ENCODE measurements at places on chromosomes 12 and 14.
A peak's percentile ranks its signal among the peaks of the same experiment; 100 is the strongest.

DNA sequence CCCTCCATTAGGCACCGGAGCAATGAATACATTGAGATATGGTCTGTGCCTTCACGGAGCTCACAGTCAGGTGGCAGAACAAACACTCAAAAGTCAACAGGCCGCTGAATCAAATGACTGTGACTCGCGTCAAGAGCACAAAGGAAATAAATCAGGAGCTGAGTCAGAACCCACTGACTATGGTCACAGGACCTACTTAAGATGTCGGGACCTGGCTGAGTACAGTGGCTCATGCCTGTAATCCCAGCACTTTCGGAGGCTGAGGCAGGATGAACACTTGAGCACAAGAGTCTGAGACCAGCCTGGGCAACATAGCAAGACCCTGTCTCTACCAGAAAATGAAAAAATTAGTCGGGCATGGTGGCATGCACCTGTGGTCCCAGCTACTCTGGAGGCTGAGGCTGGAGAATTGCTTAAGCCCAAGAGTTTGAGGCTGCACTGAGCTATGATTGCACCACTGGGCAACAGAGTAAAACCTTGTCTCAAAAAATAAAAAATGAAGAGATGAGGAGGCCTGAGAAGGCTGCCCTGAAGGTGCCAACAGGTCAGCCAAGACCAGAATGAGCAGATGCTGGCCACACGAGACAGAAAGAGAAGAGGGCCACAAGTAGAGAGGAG, 19.9 kb downstream of the TMEM233 start:
- DNase-seq: no peak

DNA sequence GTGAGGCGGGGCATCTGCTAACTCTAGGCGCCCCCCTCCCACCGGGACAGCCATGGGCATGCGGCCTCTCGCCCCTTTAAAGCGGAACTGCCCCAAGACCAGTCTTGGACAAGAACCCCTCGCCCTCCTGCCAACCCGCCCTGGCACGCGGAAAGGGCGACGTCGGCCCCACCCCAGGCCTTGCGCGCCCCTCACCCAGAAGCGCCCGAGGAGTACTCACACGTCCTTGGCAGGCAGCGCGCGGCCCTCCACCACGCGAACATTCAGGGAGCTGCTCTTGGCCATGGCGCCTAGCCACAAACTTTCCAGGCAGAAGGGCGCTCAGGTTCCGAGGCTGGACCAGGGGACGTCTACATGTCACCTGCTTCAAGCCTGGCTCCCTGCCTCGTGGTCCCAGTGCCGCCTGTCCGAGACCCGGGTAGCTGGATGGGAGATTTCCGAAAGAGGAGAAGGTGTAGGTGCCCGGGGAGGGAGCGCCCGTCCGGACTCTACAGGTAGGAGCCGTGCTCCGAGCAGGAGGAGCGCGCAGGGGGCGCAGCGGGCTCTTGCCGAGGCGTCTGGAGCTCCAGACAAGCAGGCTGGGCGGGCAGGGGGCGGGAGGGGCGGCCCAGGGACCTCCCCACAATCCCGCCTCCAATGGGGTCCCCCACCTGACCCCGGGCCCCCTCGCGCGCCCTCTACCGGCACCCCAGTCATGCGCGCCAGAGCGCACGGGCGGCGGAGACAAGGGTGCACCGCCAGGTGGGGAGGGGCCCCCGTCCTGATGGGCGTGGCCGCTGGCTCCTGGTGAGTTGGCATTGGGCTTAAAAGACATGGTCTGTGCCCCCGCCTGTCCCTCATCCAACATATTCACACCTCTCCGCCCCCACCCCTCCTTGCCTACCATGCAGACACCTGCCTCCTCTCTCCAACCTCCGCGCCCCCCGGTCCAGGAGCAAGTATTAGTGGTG, at the start of gene RASAL1:
RASAL1 (minus strand) TSS at position 584 of the 950 bp plus-strand sequence; CDS start at position 285, 299 bp downstream.
- peak; percentile 23 for DNase-seq

GRCh38 chr12:79187032-79187431, 322.5 kb downstream of the SYT1 start:
- no peak for DNase-seq

- DNase-seq: no peak
These were observed 9.7 kb downstream of the SERPINA1 start for GRCh38 chr14:94378527-94379290.

DNA sequence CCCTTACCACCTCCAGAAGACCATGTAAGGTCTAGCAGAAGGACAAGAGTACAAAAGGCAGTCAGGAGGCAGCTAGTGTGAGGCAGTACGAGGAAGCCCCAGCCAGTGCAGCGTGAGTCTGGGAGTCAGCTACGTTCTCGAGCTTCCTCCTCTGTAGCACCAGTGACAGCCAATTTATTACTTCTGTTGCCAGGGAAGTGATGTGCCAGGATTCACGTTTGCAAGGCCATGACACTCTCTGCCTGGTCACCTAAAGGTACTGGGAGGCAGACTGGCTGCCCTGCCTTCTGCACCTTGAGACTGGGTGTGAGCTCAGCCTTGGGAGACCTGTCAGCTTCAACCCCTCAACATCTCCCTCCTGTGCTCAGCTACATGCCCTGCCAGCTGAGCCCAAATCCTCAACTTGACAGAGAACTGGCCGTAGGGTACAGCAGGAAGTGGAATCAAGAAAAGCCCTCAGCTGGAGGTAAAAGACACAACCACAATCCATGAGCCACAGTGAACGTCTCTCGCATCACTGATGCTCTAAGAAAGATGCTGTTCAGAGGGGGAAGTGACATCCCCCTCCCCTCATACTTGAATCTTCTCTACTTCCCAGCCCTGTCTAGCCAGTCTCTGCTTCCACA, 182.5 kb upstream of the RGS6 start:
- DNase-seq: no peak

GRCh38 chr12:131112700-131113290, 159.1 kb downstream of the ADGRD1 start:
- no peak for DNase-seq

GRCh38 chr12:10632226-10632625, 18.8 kb upstream of the MAGOHB start:
- no peak for DNase-seq

- DNase-seq: no peak
These were observed 87.8 kb upstream of the PRKD1 start for GRCh38 chr14:30015489-30015888.

DNA sequence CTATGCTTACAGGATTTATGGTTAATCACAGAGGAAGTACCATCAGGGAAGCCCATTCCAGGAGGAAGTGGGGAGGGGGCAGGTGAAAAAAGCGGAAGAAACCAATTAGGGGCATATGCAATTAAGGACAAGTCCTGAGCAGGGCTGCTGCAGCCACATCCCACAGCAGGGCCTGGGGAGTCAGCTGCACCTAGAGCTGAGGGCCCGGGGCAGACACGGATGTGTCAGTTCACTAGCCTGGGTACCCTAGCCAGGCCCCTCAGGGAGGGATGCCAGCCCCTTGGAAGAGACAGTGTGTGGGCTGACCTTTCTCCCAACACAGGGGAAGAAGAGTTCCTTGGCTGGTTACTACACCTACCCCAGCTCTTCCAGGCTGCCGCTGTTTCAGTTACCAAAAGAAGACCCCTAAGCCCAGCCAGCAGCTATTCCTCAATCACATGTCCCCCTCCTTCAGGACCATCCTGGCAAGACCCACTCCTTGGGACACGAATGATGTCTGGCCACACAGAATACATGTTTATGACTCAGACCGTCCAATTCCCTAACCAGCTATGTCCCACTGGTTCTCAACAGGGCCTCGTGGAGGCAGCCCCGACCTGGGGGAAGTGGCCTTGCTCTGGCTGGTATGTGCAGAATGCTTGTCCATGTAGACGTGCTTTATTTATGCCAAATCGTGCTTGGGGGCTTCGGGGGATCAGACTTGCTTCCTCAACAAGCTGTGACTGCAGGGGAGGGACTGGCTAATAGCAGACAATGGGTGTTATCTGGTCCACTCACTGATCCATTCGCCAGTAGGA, 133.7 kb upstream of the RTL1 start:
- DNase-seq: no peak

DNA sequence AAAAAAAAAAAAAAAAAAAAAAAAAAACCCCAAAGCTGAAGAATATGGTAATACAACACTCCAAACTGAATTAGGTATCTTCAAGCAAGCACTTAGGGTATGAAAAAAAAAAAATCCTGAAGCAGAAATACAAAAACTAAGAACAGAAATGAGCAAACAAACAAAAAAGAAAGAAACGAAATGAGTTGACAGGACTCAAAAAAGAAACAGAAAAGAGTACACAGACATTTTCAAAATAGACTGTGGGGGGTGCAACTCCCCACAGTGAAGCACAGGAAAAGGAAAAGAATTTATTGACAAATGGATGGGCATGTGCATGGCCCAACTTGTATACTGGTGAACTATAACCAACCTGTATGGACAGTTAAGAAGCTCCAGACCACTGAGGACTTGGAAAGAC, 24.6 kb downstream of the RPS6KA5 start:
- DNase-seq: no peak

- no peak for DNase-seq
These were observed 188.3 kb upstream of the SLC38A2 start for GRCh38 chr12:46560874-46561273.

GRCh38 chr12:101696251-101697196, 916 bp upstream of the CHPT1 start:
- no peak for DNase-seq

- no peak for DNase-seq
These were observed 7.8 kb downstream of the KMT5A start for GRCh38 chr12:123391546-123392343.

DNA sequence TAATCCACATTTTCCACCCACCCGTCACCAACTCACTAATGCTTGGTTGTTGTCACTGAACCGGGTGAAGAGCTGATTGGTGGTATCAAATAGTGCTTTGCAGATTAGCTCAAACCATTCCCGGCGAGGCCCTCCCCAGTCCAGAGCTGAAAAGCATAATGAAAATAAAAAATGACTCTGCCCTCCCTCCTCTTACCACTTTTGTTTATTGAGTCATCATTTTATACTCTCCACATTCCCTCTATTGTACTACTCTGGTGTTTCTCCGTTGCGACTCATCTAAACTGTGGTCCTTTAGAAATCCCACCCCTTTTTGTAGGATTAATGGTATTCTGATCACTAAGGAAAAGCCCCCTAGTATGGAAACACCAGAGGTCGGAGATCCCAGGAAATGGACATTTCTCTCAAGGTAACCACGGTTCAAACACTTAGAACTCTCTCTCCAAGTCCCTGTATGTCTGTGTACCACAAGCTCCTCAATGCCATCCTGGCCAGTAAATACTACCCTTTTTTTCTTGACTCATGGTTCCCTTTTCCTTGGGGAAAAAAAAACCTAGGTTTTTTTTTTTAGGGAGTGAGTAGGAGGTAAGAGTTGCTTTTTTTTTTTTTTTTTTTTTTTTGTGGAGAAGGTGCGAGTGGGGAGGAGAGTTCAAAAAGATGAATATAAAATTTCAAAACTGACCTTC, 42.0 kb downstream of the AREL1 start:
- no peak for DNase-seq

DNA sequence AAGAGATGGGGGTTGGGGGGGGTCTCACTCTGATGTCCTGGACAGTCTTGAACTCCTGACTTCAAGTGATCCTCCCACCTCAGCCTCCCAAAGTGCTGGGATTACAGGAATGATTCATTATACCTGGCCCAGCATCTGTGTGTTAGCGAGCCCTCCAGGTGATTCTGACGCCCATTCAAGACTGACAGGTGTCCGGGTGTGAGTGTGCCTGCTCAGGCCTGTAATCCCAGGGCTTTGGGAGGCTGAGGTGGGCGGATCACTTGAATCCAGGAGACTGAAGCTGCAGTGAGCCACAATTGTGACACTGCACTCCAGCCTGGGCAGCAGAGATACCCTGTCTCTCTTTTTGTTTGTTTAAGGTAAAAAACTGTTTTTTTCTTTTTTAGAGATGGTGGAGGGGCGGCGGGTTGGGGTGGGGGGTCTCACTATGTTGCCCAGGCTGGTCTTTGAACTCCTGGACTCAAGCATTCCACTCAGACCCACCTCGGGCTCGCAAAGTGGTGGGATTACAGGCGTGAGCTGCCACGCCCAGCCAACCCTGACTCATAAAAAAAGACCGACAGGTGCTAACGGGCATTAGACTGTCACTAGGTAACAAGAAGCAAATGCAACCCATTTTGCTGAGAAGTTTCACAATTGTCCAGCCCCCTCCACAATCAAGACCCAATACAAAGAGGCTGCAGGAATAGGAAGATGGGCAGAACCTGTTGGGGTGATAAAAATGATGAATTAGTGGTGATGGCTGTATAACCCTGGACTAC, 4.7 kb downstream of the VSIG10 start:
- no peak for DNase-seq

DNA sequence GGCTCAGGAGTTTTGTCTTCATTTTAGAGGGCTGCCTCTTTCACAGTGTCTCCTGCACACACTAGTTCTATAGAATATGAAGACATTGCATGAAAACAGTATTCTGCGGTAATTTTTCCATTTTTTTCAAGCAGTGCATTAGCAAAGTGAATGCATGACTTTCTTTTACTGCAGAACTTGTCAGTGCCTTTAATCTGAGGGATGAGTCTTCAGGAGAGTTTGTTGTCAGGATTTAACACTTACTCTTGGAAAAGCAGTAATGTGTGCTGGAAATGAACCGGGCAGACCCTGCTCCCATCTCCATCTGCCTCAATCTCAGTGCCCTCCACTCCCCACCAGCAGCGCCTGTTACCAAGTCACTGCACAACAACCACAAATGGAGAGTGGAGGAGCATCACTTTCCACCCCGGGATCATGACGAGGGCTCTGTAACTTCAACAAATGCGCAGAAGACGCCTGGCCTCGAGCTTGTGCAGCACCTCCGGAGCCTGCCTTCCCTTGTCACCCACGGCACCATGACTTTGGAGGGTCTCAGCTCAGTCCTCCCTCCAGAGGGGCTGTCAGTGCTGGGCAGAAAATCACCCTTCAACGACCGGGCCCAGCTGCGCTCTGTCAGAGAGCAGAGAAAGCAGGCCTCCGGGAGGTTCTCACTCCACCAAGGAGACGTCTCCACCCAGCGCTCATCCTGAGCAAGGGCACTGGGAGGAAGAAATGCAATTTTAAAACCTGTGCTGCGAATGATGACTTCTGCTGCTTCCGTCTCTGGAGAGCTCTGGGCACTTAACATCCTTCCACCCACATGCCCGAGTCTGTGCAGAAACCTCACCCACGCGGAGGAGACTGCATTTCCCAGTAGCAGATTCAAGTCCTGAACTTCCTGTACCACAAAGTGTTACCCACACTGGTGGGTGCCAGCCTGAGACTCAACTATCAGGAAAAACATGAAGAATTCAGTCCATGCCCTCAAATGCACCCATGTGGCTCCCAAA, 255.7 kb downstream of the ADGRD1 start:
- DNase-seq: no peak

DNA sequence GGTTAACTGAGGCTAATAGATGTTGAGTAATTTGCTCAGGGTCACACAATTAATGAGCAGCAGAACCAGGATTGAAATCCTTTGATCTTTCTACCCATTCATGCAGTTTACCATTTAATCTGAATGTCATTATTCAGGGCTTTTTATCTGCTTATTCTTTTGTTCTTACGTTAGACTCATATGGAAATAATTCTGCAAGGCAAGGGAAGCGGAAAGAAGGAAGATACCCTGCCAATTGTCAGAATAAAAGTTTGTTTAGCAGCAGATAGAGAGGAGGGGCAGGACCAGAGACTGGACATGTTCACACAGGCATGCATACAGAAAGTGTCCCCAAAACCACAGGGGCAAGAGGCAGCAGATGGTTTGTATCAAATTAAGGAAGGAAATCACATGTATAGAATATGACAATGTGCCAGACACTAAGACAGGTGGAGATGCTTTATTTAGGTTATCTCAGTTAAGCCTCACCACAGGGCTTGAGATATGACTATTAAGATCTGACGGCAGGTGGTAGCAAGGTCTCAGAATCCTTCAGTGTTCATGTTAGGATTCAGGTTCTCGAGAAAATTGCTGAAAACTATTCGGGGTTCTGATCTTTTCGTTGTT, 29.8 kb downstream of the BRMS1L start:
- no peak for DNase-seq

- DNase-seq: no peak
These were observed 165.1 kb upstream of the ATP2B1 start for GRCh38 chr12:89873745-89874144.

- no peak for DNase-seq
These were observed 92.1 kb upstream of the FZD10 start for GRCh38 chr12:130070126-130070611.

Data from stimulated activated CD8-positive, alpha-beta memory T cell treated with anti-CD3 and anti-CD28 coated beads, Interleukin-15, amount 100 ng/mL, for 4 hours (primary cell).